ENCODE measurements at places on chromosomes 2 and 18. TPM values are rescaled to one million over a fixed set of nuclear protein-coding genes. Genes with fewer than 3 reads are reported as not detected.

GRCh38 chr2:217994776-217995274, 8.0 kb downstream of the TNS1 start:
- no peak for DNase-seq

DNA sequence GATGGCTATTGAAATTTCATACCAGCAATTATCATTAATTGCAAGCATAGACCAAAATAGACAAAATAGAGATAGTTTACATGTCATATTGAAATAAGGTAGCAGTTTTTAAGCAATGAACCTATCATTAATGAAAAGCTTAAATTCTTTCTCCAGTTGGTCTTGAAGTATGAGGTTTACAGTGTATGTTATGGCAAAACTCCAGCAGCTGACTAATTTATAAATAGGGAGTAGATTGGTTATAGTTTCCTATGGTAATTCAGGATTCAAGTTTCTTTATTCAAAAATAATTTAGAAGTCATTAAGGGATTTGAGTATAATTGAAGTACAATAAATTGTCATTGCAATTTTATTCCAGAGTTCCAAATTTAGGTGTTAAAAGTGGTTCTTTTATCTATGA, 69.6 kb upstream of the COL5A2 start:
- DNase-seq = no peak

- no peak for DNase-seq
These were observed 122.6 kb downstream of the GBX2 start for GRCh38 chr2:236045251-236046235.

The CD8B2 gene
- 0.62 TPM for total RNA-seq

The BOLL gene
- 0.10 TPM for total RNA-seq

- DNase-seq = no peak
These were observed 294.7 kb upstream of the FAM98A start for GRCh38 chr2:33893824-33894223.
